Body of pancreas (tissue), 4 donors: ENCODE measurements at places on chromosomes 7 and 10. TPM values are rescaled to one million over a fixed set of nuclear protein-coding genes. Genes with fewer than 3 reads are reported as not detected.
A peak's percentile ranks its signal among the peaks of the same experiment; 100 is the strongest.

HOXA5 gene
- 2.6 TPM for total RNA-seq

FANK1 gene
- total RNA-seq: 7.3 TPM

IFIT5 gene
- 1.6 TPM for total RNA-seq

- DNase-seq: no peak
Measured at GRCh38 chr10:129035052-129035827, 431.8 kb upstream of the MGMT start.

DNA sequence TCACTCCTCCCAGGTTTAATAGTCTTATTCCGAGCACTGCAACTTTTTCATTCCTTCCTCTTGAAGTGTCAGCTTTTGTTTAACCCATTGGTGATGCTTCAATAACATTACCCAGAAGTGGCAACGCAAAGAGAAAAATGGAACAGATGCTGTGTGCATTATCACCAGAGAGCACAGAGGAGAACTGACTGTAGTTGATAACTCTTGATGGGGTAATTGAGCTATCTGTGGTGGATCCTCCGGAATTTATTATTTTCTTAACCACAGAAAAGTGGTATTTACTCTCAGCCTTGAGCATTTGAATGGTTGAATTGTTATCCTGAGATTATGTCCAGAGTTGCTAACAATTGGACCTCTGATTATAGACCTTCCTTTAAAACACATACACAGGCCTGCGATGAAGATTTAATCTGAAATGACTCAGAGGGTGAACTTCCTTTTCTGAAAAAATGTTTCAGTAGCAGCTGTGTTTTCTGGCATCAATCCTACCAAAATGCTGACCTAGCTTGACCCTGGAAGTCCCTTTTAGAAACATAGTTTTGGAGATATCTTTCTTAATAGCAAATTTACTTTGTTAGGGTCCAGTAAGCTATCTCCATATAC lies 1584.4 kb upstream of the LRRTM3 start:
- DNase-seq: peak; percentile 27

DNA sequence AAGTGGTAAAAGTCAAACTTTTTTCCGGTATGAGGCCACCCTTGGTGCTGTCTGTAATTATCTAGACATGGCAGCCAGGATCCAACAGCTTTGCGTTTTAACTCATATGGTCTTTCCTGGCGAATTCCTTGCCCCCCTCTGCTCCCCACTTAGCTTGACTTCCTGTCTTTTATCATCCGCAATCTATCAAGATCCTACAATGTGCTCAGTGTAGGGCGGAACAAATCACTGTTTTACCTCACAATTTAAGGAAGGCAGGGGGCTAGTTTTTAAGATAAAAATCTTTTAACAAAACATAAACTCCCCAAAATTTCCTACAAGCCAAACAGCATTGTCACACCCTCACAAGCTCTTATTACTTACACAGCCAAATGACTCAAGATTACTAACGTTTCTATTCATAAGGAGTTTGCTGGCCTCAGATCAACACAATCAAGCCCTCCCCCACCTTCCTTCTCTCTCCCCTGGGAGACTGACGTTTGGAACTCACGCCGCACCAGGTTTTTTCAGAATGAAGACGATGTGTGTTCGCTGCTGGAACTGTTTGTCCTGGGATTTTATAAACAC lies 1.3 kb upstream of the CDK14 start:
- peak; percentile 43 for DNase-seq

GRCh38 chr7:88090671-88091070 lies 129.2 kb downstream of the SRI start:
- DNase-seq: no peak

- DNase-seq: no peak
Measured at GRCh38 chr7:36338256-36338655, 51.4 kb upstream of the ANLN start.

GRCh38 chr10:102452672-102453340 lies 1.5 kb upstream of the C10orf95 start:
- peak; percentile 43 for DNase-seq

CALHM1 gene
- not detected for total RNA-seq

- DNase-seq: no peak
Measured at GRCh38 chr7:113113912-113114311, 4.4 kb downstream of the SMIM30 start.

SNX10 gene
- total RNA-seq: 1.3 TPM

GRCh38 chr7:46651070-46651469 lies 730.0 kb upstream of the IGFBP3 start:
- peak; percentile 27 for DNase-seq

HMX2 gene
- not detected for total RNA-seq

DNA sequence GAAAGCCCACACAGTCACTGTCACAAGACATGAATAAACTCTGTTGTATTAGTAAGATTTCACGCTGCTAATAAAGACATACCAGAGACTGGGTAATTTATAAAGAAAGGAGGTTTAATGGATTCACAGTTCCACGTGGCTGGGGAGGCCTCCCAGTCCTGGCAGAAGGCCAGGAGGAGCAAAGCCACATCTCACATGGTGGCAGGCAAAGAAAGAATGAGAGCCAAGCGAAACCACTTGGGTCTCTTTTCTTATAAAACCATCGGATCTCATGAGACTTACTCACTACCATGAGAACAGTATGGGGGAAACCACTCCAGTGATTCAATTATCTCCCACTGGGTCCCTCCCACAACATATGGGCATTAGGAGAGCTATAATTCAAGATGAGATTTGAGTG lies 110.2 kb downstream of the ST8SIA6 start:
- DNase-seq: no peak

ZNF727 gene
- 2.1 TPM for total RNA-seq

- DNase-seq: no peak
Measured at GRCh38 chr10:75033399-75034130, 77.9 kb upstream of the SAMD8 start.

- DNase-seq: no peak
Measured at GRCh38 chr10:78783753-78784152, 285.0 kb upstream of the ZMIZ1 start.

- no peak for DNase-seq
Measured at GRCh38 chr10:5743736-5744135, 59.1 kb downstream of the TASOR2 start.

- DNase-seq: no peak
Measured at GRCh38 chr7:134154581-134155130, 27.5 kb downstream of the LRGUK start.

DNA sequence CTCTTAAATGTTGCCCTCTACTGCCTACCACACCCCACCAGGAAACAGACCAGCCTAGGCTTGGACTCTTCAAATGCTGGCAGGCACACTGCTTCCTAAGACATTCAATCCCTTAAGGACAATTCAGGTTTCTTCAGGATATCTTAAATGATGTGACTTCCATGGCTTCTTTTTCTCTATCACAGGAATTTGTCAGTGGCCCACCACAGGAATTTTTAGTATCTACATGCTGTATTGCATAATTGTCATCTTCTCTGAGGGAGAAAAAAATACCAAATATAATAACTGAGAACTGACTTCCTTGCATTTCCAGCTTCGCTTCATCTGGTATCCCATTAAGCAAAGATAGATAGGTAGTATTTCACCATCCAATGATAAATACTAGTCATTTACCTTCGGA lies 129.3 kb downstream of the WNT2 start:
- DNase-seq: no peak

DNA sequence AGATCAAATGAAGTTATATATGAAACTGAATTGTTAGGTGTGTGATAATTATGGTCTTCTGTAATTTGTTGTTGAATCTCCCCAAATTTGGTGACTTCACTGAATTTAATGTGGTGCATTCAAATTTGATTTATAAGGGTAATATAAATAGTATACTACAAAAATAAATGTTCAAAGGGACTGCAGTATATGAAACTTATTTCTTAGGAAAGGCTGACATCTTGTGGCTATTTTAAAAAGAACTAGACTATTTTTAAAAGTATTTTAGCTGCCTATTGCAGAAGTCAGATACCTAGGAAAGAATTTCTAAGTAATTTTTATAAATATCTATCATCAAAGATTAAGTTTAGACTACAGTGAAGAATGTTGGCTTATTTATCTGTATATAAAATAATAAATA lies 36.6 kb downstream of the ATRNL1 start:
- no peak for DNase-seq

UBTD1 gene
- total RNA-seq: 33.9 TPM

DNA sequence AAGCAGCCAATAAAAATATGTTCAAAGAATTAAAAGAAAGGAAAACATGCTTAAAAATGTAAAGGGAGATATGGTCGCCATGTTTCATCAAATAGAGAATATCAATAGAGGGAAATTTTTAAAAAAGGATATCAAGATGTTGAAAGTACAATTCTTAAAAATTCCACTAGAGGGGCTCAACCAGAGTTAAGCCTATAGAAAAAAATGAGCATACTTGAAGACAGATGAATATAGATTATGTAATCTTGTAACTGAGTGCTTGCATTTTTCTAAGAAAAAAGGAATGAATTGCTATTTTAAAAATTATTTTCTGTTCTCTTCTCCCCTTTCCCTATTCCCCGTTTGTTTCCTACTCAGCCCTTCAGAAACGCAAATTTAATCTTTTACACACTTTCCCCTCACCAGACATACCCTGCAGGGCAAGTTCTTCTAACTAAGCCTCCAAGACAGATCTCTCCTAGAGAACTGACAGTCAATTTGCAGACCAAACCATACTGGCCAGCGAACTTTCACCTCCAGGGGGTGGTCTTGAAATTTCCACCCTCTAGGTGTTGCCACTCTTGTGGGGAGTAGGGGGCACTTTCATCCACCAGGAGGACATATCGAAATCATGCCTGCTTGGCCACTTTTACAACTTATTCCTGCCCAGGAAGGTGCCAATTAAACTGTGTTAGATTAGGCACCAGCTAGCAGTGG lies 67.7 kb downstream of the NSUN6 start:
- DNase-seq: no peak

OR2A12 gene
- not detected for total RNA-seq

DNA sequence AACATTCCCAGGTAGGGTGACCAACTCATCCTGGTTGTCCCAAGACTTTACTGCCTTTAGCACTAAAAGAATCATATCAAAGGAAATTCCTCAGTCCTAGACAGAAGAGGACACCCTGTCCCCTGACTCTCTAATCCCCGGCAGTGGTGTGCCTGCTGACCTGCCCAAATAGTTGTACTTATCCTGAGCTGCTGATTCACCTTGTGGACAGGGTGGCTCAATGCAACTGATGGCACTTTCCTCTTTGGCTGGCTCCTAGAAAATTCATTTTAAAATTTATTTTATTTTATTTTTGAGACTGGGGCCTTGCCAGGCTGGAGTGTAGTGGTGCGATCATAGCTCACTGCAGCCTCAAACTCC lies 111.7 kb downstream of the JCAD start:
- peak; percentile 69 for DNase-seq
